ENCODE measurements at places on chromosomes 7 and 10.

- DNase-seq: no peak
Measured at GRCh38 chr7:104960741-104961448, 53.1 kb upstream of the KMT2E start.

GRCh38 chr10:24415455-24416125 is 206.7 kb downstream of the KIAA1217 start:
- DNase-seq: no peak

DNA sequence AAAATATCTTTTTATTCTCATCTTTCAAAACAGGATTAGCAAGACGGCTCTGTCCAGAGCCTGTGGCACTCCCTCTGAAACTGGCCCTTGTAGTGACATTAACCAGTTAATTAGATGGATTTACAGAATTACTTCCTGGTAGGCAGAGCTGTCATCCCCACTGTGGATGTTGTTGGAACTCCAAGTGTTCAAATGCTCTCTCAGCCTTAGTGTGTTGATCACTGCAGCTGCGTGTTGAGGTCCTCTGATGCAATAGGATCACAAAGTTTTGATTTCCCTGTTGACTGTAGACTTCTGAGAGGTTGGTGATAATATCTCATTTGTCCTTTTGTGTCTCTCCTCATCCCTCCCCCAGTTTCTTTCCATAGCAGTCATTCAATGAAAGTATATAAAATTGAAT is 117.3 kb upstream of the CDK6 start:
- DNase-seq: no peak

DNA sequence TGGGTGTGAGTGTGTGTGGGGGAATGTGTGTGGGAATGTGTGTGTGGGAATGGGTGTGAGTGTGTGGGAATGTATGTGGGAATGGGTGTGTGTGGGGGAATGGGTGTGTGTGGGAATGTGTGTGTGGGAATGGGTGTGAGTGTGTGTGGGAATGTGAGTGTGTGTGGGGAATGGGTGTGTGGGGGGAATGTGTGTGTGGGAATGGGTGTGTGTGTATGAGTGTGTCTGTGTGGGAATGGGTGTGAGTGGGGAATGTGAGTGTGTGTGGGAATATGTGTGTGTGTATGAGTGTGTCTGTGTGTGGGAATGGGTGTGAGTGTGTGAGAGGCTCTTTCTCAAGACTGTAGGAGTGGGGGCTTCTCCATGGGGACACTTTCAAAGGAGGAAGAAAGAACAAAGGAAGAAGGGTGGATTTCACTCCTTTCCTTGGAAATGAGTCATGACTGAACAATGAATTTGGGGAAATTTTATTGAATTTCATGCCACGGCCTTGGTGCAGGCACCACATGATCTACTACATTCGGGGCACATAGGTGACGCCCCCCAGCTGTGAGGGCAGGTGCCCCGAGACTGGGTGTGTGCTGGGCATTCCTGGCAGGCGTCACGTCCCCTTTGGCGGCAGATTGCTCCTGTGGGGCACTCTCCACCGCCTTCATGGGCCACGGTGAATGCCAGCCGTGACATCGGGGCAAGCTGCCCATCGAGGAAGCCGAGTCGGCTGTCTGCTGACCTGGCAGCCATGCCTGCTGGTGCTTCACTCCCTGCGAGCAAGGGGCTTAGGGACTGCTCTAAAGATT is 88.8 kb upstream of the INSIG1 start:
- DNase-seq: no peak

DNA sequence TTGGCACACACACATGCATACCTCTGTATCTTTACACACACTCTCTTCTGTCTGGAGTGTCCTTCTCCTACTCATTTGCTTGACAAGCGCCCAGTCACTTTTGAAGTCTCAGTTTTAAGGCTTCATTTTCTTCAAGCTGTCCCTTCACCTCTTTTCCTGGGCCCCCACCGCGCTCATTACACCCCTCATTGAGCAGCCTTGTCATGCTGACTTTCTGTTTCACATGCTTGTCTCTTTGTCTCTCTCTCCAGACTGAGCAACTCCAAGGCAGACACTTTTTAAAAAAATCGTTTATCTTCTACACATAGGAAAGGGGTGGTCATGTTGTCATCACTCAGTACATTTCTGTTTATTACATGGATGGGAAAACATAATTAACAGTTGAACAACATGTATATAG is 225.2 kb upstream of the FZD1 start:
- no peak for DNase-seq

- peak; percentile 55 for DNase-seq
Measured at GRCh38 chr7:139618482-139619366, 95.2 kb downstream of the CLEC2L start.

GRCh38 chr7:39898867-39899266 is 51.2 kb upstream of the CDK13 start:
- no peak for DNase-seq

GRCh38 chr10:119313644-119314043 is 106.3 kb downstream of the GRK5 start:
- DNase-seq: no peak

- DNase-seq: no peak
Measured at GRCh38 chr7:103905997-103906396, 83.5 kb downstream of the RELN start.

- DNase-seq: no peak
Measured at GRCh38 chr7:115087437-115087836, 165.5 kb downstream of the MDFIC start.

GRCh38 chr7:12884856-12885440 is 197.5 kb downstream of the ARL4A start:
- no peak for DNase-seq

DNA sequence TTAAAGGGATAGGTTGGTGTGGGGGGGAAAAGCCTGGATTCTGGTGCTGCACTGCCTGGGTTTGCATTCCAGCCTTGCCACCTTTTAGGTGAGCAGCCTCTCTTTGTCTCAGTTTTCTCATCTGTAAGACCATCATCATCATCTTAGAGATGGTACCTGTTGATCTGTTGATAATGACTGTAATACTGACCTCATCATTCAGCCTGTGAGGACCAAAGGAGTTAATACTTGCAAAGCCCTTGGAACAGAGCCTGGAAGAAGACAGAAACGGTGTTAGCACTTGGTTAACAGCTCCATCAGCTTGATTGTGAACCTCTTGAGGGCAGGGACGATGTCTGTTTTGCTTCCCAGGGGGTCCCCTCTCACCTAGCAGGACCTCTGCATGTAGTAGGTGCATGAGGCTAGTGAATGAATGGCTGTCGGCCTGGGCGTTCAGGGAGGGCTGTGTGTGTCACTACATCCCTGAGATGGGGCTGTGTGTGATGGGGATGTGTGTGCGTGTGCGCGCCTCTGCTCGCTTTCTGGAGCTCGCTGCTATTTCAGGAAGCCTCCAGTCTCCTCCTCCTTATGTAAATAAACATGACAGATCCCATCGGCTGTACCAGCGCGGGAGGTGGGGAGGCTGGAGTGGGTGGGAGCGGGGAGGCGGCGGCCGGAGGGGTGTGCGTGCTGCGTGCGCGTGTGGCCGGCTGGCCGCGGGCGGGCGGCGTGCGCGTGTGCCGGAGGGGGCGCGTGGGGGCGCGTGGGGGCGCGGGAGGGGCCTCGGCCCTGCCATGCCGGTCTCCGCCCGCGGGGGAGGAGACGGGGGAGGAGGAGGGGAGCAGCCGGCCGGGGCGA is 61.2 kb downstream of the NEURL1 start:
- DNase-seq: peak; percentile 16

DNA sequence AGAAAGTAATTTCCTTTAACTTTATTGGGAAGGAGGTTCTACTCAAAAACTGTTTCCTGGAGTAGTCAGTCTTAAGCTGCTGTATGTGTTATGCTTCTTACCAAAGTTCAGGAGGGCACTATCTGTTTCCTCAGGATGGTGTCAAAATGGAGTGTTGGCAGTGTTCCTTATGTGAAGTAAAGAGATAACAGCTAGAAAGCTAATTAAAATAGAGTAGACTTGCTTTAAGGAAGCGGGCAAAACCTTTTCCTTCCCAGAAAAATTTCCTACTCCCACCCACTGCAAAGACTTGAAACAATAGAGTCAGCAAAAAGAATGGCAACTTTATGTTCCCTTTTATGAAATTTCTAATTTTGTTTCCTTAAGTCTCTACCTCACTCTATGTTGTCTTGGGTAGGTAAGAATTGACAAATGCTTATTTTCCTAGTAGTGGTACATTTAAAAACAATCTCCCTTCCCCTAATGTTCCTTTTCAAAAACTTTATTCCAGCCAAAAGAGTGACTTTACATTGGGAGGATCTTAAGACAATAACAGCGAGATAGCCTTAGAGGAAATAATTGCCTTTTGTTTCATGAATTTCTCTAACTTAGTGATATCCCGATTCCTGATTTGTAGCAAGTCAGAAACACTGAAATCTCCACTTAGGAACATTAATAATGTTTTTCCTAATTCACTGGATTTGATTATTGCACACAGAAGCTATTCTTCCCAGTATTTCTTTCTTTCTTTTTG is 26.5 kb upstream of the ENTPD1 start:
- no peak for DNase-seq

DNA sequence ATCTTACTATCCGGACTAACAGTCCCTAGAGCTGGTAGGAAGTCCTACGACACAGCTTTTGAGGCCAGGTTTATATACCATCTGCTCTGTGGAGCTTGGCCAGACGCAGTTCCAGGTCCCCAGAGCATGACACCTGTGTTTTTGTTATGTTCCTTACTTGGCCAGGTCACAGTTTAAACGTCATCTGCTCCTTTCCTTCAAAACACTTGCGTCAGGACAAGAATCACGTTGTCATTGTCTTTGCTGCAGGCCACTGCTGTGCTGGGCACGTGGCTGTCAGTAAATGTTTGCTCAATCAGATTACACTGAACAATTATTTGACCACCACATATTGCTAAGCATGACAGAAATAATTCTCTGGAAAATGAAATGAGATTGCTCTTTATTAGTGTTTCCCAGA is 23.9 kb downstream of the SLC18A2 start:
- no peak for DNase-seq

- no peak for DNase-seq
Measured at GRCh38 chr10:80276335-80276734, 13.1 kb downstream of the MAT1A start.

- no peak for DNase-seq
Measured at GRCh38 chr10:102752934-102753664, 9.4 kb downstream of the WBP1L start.

Data from stimulated activated CD4-positive, alpha-beta T cell treated with anti-CD3 and anti-CD28 coated beads, Interleukin-4, amount 100 ng/mL, for 1 hour (primary cell).